ENCODE measurements at places on chromosomes 1 and 21. TPM values are rescaled to one million over a fixed set of nuclear protein-coding genes. Genes with fewer than 3 reads are reported as not detected.

The C21orf58 gene
- total RNA-seq, result 5.9 TPM

The NPR1 gene
- total RNA-seq, result 57.1 TPM

The OR14C36 gene
- total RNA-seq, result not detected

The CBR1 gene
- 7.6 TPM for total RNA-seq

The LAMB3 gene
- 0.21 TPM for total RNA-seq

The HUNK gene
- total RNA-seq, result 19.3 TPM

The SLC44A5 gene
- total RNA-seq, result 3.4 TPM

The TRIM58 gene
- 1.4 TPM for total RNA-seq

The SIK1 gene
- 1.8 TPM for total RNA-seq

The OR2T10 gene
- total RNA-seq, result not detected

The GUCA2B gene
- not detected for total RNA-seq

The NPL gene
- 4.8 TPM for total RNA-seq

All from endothelial cell (in vitro differentiated cells).